T47D (cell line): ENCODE measurements at places on chromosomes 1 and 21.

DNA sequence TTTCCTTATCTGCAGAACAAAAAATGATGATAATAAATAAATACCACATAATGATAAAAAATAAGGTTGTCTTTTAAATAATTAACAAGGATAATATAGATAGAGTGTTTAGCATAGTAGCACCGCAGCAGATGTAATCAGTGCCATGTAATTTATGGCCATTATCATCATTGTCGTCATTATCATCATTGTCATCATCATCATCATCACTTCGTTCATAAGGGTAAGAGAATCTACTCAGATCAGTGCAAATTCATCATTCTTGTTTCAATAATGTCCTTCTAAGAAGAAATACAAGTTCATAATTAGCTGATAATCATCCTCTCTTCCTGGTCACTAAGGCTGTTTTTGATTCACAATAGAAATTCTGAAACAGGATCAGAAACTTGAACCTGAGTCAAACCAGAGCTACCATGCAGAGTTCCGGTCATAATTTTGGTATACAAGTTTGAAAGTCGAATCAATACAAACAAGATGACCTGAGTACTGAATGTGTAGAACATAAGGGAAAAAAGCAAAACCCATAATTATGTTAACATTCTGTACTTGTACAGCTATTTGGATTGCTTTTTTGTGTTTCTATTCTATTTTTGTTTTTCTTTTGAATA lies 172.0 kb downstream of the LRRC40 start:
- no peak for DNase-seq

GRCh38 chr1:151246786-151247185 lies 7.7 kb upstream of the PSMD4 start:
- DNase-seq = no peak

DNA sequence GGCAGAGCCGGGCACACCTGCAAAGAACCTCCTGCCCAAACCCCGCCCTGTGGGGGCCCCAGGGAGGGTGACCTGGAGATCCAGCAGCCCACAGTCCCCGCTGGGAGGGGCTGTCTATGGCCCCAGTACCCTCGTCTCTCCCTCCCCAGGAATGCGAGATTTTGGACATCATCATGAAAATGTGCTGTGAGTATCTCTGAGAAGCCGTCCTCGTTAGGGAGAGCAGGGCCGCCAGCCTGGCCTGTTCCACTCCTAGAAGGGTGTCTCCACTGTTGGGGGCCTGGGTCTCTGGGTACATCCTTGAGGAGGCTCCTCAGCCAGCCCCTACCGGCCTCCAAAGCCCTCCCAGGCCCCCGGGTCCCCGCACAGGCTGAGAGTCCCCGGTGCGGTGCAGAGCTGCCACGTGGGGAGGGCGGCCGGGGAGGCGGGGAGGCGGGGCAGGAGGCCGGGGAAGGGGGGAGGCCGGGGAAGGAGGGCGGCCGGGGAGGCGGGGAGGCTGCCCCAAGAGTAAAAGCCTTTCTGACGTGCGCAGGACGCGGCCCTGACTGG lies 18.7 kb downstream of the COL6A1 start:
- no peak for DNase-seq

- no peak for DNase-seq
Measured at GRCh38 chr1:106899644-106900043, 156.8 kb upstream of the PRMT6 start.

GRCh38 chr1:204863024-204863423 lies 7.6 kb upstream of the NFASC start:
- no peak for DNase-seq

GRCh38 chr1:179888071-179888470 lies 6.0 kb downstream of the TOR1AIP1 start:
- no peak for DNase-seq

DNA sequence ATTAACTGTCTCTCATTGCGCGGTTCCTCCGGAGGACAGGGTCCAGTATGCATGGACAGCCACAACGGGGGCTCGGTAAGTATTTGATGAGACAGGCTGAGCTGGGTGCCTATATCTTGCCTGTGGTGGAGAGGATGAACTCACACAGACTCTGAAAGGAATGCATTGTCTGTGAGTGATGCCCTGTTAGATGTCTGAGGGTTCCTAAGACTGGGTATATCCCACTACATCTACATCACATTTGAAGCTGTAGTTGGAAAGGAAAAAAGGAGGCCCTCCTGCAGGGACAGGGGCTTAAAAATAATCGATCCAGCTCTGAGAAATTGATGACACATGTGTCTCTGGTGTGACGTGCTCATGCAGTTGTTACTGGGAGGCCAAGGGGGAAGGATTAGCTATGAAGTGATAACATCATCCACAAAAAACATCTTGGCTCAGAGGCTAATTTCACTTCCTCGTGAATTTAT lies 1.9 kb downstream of the ADARB1 start:
- DNase-seq = no peak

DNA sequence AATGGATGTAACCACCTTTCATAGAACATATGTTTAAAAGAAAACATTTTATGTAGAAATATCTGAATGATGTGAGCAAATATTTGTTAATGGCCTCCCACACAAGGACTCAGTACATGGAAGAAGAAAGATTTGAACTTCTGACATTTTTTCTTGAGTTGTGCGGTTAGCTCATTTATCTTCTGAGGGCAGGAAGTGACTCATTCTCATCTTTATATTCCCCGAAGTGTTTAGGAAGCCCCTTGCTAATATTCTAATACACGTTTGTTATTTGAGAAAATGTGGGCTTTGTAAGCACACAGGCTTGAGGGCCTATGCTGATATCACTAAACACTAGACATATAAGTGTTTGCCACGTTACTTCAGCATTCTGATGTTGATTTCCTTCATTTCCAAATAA lies 392.5 kb upstream of the PTBP2 start:
- no peak for DNase-seq
